ENCODE measurements at places on chromosomes 11 and 22.
A peak's percentile ranks its signal among the peaks of the same experiment; 100 is the strongest.

GRCh38 chr11:125777309-125777708 lies 1.3 kb downstream of the PATE2 start:
- DNase-seq, result no peak

DNA sequence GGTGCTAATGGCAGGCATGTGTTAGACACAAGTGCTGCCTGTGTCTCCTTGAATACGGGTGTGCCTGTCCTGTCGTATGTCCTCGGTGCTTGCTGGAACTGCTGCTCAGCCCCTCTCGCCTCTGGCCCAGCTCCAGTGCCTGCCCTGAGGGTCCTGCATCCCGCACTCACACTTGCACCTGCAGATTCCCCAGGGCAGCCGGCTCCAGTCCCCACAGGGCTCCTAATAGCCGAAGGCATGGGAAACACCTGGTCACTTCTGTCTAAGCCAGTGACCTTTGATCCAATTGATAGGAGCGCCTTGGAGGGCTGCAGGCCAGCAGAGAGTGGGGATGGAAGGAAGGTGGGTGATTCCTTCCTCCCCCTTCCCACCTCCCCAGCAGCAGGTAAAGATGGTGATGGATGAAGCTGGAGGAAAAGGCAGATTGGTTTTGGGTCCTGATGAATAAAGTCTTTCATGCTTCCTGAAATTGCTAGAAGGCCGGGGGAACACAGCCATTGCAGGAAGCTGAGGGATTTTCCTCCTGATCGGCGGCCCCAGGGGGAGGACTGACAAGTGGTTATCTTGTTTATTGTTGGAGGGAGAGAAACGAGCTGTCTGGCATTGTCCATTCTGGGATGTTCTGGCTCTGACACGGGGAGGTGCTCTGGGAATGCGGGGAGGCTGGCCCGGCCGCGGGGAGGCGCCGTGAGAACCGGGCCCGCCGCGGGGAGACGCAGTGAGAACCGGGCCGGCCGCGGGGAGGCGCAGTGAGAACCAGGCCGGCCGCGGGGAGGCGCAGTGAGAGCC lies 110.9 kb upstream of the B3GAT1 start:
- DNase-seq, result no peak

GRCh38 chr22:25823276-25823675 lies 81.3 kb downstream of the MYO18B start:
- DNase-seq, result no peak

DNA sequence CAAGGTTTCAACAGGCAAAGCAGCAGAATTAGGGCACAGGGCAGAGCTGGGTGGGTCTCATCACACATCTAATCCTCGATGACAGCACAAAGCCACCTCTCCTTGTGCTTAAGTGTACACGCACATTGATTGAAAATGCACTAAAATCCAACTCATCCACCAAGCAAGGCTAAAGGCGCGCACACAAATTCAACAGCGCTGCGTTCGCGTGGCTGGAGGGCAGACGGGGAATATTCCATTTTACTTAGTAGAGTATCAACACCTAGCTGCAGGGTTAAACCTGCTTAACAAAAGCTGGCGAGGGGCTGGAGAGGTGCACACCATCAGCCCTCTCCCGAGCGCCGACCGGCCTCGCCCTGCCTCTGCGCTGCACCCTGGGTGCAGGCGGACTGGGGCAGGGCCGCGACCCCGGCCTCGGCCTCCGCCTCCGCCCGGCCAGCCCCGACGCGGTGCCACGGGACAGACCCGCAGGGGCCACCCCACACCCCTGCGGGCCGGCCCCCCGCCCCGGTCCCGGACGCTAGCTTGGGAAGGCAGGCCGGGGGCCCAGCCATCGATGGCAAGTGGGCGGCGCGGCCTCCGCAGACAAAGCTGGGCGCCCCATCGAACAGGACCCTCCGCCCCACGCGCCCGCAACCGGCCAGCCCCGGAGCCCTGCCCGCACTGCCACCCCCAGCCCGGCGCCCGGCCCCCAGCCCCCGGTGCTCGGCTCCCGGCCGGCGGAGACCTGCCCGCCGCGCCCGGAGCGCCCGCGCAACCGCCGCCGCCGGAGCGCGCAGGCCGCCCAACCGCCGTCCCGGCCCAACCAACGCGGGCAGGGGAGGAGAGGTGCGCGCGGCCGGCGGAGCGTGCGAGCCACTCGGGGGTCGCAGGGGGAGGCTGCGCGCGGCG lies 929 bp downstream of the PRDM10 start:
- DNase-seq, result peak; percentile 18

DNA sequence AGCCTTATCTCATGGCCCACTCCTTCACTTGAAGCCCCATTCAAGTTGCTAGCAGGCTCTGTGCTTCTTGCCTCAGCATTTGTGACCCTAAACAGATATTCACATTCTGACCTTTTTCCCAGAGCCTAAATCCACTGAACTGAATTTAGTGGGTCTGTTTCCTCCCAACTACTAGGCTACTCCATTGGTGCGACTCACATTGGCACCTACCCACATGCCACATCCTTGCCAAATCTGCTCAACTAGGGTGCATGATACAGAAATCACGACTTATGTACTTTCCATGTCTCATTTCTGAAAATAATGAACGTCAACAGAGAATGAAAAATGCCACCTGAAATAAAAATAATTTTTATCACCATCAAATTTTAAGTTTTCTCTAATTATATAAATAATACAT lies 8.4 kb upstream of the MMP12 start:
- no peak for DNase-seq
